ENCODE measurements at places on chromosomes 6 and 20. TPM values are rescaled to one million over a fixed set of nuclear protein-coding genes. Genes with fewer than 3 reads are reported as not detected.

ZNF391 gene
- 3.9 TPM for total RNA-seq

- H3K4me1 ChIP-seq, result peaks cover 20% of the 10 kb centered on the region
- no peaks in the 10 kb centered on the region for H3K36me3 ChIP-seq
- H3K27me3 ChIP-seq, result peaks cover 1% of the 10 kb centered on the region
- H3K4me3 ChIP-seq, result peak overlapping the region; percentile 52
Measured at GRCh38 chr6:68633972-68634725, 933 bp upstream of the ADGRB3 start.

- H3K4me3 ChIP-seq, result no peak overlapping the region
- H3K36me3 ChIP-seq, result no peaks in the 10 kb centered on the region
- H3K27me3 ChIP-seq, result no peaks in the 10 kb centered on the region
- no peaks in the 10 kb centered on the region for H3K4me1 ChIP-seq
Measured at GRCh38 chr6:65191471-65191870, 515.6 kb downstream of the EYS start.

DNA sequence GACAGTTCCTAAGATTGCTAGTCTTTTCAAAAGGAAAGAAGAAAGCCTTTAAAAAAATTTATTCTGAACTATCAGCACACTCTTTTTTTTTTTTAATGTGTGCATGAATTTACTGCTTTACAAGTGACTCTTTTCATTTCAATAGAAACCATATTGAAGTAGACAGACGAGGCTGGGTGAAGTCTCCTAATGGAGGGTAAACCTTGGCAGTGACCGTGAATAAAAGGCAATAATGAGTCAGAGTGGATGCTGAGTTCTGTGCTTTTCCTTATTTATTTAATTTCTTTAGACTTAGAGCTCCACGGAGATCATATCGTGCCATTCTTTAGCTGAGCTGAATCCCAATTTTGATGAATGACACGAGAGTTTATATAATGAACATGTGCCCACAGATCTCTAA is 196.9 kb downstream of the PRL start:
- no peaks in the 10 kb centered on the region for H3K4me1 ChIP-seq
- H3K36me3 ChIP-seq, result no peaks in the 10 kb centered on the region
- ATAC-seq, result no peak
